ENCODE measurements at places on chromosomes 2 and 18. TPM values are rescaled to one million over a fixed set of nuclear protein-coding genes. Genes with fewer than 3 reads are reported as not detected.

SSB gene
- total RNA-seq = 88.1 TPM

GRCh38 chr2:173792741-173793140 lies 172.4 kb downstream of the SP3 start:
- no peak for DNase-seq

ALPG gene
- total RNA-seq = not detected

GRCh38 chr2:173272849-173273248 lies 81.8 kb upstream of the CDCA7 start:
- DNase-seq = no peak

DDX18 gene
- 77.4 TPM for total RNA-seq
